ENCODE measurements at places on chromosomes 2 and 18.

DNA sequence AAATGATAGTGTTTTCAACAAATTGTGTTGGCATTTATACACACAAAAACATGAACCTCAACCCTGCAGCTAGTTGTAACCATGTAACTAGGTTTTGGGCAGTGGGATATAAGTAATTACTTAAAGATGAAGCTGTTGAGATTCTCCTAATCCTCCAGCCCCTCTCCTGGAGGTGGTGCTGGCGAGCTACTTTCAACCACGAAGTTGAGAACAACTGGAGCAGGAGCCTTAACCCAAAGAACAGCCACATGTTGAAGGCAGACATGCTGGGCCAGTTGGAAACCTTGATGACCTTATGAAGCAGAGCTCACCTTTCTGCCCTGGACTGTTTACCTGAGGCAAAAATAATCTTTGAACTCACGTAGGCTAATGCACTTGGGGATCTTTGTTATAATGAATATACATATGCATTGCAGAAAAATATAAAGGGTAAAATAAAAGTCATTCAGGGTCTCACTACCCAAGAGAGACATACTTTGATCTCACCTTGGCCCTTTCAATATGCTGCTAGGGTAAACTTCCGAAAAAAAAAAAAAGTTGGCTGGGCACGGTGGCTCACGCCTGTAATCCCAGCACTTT, 89.6 kb upstream of the NPAS2 start:
- peak; percentile 81 for DNase-seq

GRCh38 chr18:50356036-50356945, 18.6 kb upstream of the SKA1 start:
- DNase-seq = peak; percentile 16

DNA sequence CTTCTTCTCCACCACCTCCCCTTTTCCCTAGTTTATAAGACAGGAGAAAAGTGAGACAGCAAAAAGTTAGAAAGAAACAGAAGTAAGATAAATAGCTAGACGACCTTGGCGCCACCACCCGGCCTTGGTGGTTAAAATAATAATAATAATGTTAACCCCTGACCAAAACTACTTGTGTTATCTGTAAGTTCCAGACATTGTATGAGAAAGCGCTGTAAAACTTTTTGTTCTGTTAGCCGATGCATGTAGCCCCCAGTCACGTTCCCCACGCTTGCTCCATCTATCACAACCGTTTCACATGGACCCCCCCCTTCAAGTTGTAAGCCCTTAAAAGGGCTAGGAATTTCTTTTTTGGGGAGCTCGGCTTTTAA, 1.5 kb upstream of the BUB1 start:
- DNase-seq = peak; percentile 29

- DNase-seq = peak; percentile 94
These were observed 18.3 kb downstream of the NHEJ1 start for GRCh38 chr2:219142329-219142728.

- no peak for DNase-seq
These were observed 7.4 kb downstream of the PTRHD1 start for GRCh38 chr2:24785671-24786321.

DNA sequence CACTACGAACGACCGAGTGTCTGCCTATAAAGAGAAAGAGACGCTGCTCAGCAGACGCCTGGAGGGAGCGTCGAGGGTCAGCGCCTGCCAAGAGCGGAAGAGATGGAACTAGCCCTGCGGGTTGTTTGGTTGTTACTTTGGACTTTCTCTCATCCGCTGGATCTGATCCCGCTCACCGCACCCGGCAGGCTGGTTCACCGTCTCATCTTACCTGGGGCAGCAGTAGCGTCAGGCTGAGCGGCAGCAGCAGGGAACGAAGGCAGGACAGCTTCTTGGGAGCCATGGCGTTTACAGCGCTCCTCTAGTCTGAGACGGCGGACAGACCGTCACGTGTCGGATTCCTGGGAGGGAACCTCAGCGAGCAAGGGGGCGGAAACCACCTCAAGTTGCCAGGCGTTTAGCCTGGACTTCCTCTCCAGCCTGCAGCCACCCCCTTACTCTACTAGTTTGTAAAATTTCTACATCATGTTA, 1.9 kb downstream of the GLB1L start:
- no peak for DNase-seq

DNA sequence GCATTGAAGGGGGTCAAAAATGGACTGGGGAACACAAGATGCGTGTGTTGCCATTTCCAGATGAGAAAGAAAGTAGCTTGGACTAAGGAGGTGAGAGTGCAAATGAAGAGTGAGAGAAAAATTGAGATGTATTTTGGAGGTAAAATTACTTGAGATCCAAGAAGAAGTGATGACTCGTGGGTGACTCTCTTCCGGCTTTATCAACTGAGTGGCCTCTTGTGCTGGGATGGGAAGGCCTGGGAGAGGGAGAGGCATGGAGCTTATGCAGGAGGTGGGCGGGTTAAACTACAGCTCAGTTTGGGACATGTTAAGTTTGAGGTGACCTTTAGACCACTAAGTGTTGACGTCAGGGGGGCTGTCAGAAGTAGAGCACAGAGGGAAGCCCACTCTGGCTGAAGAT, 34.9 kb downstream of the SULT1C2 start:
- DNase-seq = peak; percentile 60

GRCh38 chr2:88735853-88736252, 44.4 kb downstream of the RPIA start:
- DNase-seq = no peak

DNA sequence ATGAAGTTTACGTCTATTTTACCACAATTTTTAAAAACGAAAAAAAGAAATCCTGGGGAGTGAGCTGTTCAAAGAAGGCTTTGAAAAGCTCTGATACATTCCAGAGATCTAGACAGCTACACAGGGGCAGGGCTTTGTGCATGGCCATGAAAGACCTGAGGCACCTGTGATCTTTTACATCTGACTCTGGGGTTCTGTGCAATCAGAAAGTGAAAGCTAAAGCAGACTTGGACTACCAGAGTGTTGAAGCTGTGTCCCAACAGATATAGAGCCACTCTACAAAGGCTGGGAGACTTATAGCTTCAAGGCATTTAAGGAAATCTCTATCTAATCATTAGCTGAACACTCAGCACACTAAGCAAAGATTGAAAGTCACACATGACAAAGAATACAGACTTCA, 34.1 kb downstream of the PARD6G start:
- DNase-seq = no peak
